ENCODE measurements at places on chromosomes 7 and 10.

DNA sequence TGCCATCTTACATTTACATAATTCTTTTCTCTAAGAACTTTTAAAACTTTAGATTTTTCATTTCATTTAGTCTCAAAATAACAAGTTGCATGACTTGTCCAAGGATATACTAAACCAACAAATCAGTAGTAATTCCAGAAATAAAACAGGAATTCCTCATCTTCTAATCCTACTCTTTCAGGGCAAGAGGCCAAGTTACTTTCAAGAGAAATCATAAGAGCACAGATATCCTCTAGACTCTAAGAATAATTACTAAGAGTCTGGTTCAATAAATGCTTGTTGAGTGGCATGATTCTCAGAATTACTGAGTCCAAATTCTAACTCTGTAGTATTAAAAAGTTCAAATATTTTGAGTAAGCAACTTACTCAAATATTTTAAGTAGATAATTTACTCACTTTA is 12.9 kb downstream of the PDZD8 start:
- H3K4me1 ChIP-seq: peaks cover 94% of the 10 kb centered on the region
- H3K36me3 ChIP-seq: no peaks in the 10 kb centered on the region
- no peak overlapping the region for H3K4me3 ChIP-seq
- no peaks in the 10 kb centered on the region for H3K27me3 ChIP-seq
- no peak overlapping the region for H3K27ac ChIP-seq
- no peak for DNase-seq

DNA sequence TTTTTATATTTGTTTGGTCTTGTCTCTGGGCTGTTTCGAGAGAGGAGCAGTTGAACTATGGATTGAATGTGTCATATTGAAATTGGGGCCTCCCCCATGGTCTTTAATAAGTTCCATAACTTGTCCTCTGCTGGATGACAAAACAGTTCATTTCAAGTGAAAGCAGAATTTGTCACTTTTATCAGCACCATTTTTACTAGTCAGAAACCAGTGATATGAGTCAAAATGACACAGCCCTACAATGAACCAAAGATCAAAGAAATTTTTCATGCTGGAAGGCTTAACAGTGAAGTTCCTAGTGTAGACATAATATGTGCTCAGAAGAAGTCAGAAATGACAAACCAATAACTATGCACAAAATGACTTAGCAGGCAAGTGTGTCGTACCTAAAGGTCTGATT is 133.6 kb upstream of the VWC2 start:
- no peak for DNase-seq
- no peak overlapping the region for H3K27ac ChIP-seq
- no peak overlapping the region for H3K4me3 ChIP-seq
- H3K27me3 ChIP-seq: no peaks in the 10 kb centered on the region
- no peaks in the 10 kb centered on the region for H3K36me3 ChIP-seq

DNA sequence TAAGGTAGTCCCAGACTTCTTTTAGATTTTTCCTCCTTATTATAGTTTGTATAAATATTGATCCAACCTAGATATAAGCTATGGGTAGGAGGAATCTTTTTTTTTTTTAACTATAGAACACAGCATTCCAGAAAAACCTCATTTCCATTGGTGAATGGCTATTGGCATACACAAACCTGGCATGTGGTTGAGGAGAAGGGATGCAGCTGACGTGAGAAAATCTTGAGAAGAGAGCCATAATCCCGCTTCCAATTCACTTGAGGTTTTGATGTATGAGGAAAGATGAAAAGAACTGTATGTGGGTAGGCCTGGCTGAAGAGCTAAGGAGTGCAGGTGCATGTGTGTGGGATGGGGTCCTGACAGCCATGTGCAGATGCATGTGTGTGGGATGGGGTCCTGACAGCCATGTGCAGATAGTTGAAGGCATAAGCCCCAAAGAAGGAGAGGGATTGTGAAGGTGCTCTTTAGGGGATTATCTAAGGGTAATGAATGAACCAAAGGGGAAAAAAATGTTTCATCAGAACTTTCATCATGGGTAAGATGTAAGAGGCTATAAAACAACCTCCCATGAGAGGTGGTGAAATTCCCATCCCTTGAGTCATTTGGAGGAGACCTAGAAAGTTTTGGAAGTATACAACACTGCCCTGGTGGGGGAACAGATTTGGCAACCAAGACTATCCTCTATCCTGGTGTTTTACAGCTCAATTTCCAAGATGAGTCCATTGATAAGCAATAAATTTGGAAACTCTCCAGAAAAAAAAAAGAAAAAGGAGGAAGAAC is 3.8 kb upstream of the PKD2L1 start:
- H3K4me3 ChIP-seq: no peak overlapping the region
- H3K4me1 ChIP-seq: no peaks in the 10 kb centered on the region
- H3K27me3 ChIP-seq: no peaks in the 10 kb centered on the region
- H3K27ac ChIP-seq: no peak overlapping the region

DNA sequence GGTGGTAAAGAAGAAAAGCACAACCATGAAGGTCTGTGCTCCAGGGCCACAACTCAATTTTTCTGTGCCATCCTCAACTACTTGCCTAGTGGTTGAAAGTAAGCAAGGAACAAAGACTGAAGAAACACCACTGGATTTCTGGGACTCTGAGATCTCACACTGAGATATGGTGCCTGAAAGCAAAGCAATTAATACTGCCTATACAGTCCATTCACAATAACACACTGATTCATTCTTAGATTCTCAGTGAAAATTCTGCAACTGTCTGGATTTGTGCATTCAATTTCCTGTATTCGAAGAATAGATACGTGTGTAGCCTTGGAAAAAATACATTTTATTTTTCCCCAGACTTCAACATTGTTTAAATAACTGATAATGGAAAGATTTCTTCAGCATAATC is 116.4 kb upstream of the FAM133B start:
- no peaks in the 10 kb centered on the region for H3K27me3 ChIP-seq
- no peak overlapping the region for H3K4me3 ChIP-seq
- H3K4me1 ChIP-seq: no peaks in the 10 kb centered on the region
- H3K27ac ChIP-seq: no peak overlapping the region

DNA sequence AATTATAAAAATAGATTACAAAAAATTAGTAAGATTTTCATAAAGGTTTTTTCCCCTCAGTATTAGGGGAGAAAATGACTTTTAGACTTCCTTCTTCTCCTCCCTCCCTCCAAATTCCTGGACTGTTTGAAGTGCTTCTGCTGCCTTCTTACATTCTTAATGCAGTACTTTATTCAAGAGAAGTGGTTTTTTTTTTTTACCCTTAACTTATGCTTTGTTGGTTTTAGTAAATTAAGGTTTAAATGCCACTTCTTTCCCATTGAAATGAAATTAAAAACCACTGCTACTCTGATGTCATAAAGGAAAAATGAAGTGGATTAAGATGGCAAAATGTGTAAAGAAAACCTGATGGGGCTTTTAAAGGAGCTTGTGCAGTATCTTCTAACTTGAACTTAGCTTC is 140.7 kb downstream of the VTI1A start:
- no peaks in the 10 kb centered on the region for H3K4me1 ChIP-seq
- no peaks in the 10 kb centered on the region for H3K27me3 ChIP-seq
- no peak for DNase-seq
- no peak overlapping the region for H3K4me3 ChIP-seq
- no peak overlapping the region for H3K27ac ChIP-seq
- H3K36me3 ChIP-seq: no peaks in the 10 kb centered on the region
